ENCODE measurements at places on chromosomes 5 and 9.

GRCh38 chr9:99066571-99066970, 38.3 kb upstream of the TGFBR1 start:
- no peak for DNase-seq

DNA sequence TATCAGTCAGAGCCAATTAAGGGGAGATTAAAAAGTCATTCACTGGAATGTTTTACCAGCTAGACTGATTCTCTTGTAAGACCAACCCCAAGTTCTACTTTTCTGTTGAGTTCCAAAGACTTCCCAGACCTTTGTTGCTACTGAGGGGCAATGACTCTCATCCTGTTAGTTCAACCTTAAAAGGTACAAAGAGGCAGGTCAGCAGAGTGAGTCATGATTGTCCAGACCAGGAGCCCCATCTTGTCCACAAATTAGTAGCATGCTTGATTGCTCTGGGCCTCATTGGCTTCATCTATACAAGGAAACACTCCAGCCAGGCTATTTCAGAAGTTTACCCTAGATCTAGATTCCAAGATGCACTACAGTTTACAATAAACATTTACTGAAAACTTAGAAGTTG, 79.9 kb upstream of the IL7R start:
- DNase-seq, result peak; percentile 18

- peak; percentile 86 for DNase-seq
Measured at GRCh38 chr5:32174011-32174870, at the start of gene GOLPH3. TSS of gene GOLPH3 (minus strand) at chr5:32174319. CDS start at chr5:32174034, 285 bp downstream.

- no peak for DNase-seq
Measured at GRCh38 chr5:152288917-152289595, 116.0 kb downstream of the NMUR2 start.

DNA sequence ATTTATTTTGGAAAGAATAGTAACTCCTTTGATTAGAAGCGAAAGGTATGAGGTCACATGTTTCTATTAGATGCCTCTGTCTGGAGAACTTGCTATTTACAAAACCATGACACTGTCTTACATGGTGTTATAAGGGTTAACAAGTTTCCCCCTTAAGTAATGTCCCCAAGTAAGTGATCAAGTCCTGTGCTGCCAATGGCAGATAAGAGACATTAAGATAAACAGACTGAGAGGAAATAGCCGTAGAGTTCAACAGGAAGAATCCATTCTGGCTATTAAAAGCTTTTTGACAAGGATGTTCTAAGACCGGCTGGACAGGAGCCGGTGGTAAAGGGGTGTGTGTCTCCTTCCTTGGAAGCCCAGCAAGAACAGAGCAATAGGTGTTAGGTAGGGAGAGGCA, 257.5 kb downstream of the GADD45G start:
- no peak for DNase-seq

GRCh38 chr9:127038531-127038930, 83.9 kb downstream of the ANGPTL2 start:
- DNase-seq, result no peak

DNA sequence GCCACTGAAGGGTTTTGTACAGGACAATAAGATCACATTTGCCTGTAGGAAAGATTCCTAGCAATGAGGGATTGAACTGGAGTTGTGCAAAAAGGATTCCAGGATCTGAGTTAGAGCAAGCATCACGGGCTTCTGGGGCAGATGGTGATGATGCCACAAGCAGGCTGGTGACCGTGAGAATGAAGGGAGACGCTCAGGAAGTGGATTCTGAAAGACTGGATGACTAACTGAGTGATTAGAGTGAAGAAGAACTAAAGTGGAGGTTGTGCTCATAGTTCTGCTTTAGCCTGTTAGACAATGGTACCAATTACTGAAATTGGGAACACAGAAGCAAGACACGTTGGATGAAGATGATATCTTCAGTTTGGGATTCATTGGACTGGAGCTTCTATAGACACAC, 168.2 kb downstream of the CD180 start:
- no peak for DNase-seq

- no peak for DNase-seq
Measured at GRCh38 chr9:121085661-121086060, 10.9 kb downstream of the CNTRL start.

- DNase-seq, result peak; percentile 53
Measured at GRCh38 chr5:39076757-39077728, 2.8 kb upstream of the RICTOR start.

DNA sequence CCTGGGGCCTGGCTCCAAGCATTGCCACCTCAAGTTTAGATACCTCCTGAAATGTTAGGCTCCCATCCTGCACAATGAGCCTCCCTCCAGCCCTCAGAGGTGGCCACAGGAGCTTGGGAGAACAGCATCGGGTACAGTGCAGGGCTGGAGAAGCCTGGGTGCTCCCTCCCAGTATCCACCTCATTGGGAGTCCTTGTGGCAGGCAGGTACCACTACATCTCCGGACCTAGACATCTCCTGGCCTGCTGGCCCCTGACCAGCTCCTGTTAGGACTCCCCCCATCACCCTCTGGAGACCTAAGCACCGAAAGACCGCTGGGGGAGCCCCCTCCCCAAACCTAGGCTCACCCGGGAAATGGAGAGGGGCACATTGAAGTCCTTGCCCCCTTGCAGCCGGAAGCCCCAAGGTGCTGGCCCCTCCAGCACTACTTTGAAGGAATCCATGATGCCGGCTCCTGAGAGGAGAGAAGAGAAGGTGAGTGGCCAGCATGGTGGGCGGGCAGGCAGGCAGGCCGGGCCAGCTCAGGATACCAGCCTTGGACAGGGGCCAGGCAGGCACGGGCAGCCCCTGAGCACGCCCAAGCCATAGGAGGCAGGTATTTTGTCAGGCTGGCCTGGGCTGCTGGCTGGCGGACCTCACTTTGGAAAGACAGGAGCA, 1.2 kb downstream of the PDLIM7 start:
- peak; percentile 85 for DNase-seq

- DNase-seq, result no peak
Measured at GRCh38 chr9:128894764-128895163, 12.8 kb downstream of the LRRC8A start.

DNA sequence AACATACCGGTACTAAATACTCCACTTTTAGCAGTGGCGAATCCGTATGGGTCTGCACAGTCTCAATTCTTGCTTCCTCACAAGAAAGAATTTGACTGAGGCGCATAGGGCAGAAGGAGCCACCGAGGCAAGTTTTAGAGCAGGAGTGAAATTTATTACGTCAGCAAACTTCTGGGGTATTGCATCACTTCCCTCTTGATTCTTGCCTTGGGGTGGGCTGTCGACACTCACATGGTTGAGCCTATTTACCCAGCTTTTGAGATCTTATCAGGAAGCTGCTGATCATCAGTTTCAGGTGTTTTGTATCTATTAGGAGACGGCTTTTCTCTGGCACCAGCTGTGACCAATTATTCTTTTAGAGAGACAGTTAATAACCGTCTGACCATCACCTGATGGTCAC, 111.5 kb upstream of the CCNH start:
- DNase-seq, result no peak

- DNase-seq, result no peak
Measured at GRCh38 chr5:10442576-10442975, 897 bp downstream of the ROPN1L start.

- no peak for DNase-seq
Measured at GRCh38 chr5:5353681-5354080, 68.8 kb upstream of the ICE1 start.

GRCh38 chr5:177599731-177600507, at the start of gene B4GALT7:
TSS of gene B4GALT7 (plus strand) at chr5:177600132. CDS start at chr5:177600211, 79 bp downstream.
- peak; percentile 80 for DNase-seq

DNA sequence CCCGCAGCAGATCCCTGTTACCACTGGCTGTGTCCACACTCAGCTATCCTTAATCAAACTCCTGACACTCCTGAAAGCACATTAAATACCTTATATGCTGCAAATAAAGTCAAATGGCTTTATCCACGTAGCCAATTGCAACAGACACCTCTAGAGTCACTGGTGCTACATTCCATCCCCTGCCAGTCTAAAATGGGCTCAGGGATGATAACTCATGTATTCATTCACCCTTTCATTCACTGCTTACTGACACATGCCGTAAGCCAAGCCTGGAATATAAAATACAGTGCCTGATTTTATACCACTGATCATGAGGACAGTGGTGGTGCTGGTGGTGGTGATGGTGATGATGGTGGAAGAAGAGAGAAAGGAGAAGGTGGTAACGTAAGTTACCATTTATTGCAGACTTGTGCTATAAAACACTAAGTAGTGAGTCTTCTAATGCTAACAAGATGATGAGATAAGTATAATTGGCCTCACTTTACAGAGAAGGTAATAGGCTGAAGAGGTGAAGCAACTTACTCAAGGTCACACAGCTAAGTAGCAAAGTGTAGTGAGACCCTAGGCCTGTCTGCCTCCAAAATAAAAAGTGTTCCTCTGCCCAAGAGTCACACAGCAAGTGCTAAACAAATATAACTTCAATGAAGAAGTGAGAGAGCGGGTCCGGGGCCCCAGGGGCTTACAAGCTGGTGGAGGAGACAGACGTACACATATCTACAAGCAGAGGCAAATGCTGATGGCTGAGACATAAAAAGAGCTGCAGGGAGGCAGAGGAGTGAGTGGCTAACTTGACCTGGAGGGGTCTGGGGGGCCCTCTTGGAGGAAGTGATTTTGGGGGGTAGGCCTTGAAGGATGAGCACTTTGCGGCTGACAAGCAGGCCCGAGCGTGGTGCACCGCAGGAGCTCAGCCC, 1.2 kb downstream of the TTLL11 start:
- no peak for DNase-seq

GRCh38 chr5:17860660-17861315, 226.5 kb downstream of the TAF11L14 start:
- DNase-seq, result peak; percentile 65

DNA sequence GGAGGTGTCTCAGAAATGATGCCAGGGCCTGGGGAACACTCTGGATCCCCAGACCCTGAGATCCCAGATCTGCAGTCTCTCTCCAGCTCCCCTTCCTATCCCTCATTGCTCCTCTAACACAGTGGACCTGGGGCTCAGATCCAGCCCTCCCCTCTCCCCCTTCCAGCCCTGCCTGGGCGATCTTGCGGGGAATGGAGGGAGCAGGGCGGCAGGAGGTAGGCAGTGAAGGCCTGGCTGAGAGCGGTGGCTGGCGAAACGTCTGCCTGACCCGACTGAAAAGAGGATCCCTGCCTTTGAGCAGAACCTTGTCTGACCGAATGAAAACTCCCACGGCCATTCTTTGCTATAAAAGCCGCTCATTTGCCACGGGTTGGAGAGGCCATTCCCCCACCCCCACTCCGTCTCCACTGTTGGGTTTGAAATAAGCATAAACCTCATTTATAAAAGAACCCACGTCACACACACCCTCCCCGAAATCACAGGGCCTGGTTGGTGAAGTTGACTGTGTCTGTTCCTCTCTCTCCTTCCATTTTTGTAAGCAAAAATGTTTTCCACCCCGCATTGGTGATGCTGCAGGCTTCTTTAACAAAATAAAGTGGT, 8.8 kb downstream of the MSX2 start:
- DNase-seq, result no peak
